ENCODE measurements at places on chromosomes 5 and 9.

DNA sequence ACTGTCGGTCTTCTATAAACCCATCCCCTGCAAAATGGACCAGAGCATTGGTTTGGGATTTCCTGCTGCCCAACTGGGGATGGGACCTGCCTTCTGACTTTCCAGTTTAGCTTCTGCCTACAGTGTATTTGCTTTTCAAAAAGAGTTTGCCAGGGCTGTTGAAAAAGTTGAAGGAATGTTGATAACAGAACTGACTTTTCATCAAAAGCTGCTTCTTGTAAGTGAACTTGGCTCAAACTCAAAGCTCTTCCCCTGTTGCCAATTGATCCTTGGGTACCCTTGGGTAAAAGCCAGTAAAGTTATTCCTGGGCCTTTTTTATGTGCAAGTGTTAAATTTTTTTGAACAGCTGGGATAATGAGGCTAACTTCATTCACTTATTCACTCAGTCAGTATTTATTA is 142.9 kb upstream of the SLC30A5 start:
- DNase-seq = no peak

DNA sequence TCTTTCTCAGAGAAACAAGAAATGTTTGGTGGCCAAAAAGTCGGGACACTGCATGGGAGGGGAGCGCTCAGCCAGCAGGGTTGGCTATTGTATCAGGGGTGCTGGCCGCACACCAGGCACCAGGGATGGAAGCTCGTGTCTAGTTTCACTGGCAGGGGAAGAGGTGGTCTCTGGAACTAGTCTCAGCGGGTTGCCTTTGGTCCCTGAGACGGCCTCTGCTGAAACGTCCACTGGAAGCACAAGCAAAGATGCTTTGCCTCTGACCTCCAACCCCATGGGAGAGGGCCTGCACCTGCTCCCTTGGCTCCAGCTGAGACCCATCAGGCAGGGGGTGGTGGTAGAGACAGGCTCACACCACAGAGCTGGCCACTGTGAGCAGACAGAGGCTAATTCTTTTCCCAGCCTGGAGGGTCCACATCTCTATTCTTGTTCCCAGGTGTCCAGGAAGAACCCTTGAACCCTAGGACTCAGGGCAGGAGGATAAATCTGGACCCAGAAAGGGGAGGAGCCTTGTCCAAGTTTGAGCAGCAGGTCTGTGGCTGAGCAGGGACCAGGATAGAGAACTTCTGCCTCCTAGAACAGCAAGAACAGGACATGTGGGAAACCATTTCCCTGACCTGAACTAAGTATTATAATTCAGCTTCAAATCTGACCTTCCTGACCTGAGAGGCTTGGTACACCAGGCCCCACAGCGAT is 102.6 kb downstream of the RGS3 start:
- DNase-seq = no peak

GRCh38 chr9:13165956-13166355 is 113.5 kb downstream of the MPDZ start:
- peak; percentile 71 for DNase-seq

DNA sequence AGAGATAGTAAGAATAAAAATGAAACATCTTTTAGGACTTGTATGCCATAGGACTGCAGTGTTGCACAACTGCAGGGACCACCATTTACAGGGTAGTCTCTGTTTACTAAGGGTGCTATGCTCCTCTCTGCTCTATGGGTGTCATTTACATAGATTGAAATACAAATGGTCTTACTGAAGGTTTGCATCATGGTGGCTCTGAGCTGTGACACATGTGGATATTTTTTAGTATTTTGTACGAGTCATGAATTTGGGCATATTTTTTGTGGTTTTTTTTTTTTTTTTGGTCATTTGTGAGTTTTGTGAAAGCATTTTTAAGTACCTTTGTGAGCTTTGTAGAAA is 47.4 kb downstream of the CSNK1G3 start:
- no peak for DNase-seq

DNA sequence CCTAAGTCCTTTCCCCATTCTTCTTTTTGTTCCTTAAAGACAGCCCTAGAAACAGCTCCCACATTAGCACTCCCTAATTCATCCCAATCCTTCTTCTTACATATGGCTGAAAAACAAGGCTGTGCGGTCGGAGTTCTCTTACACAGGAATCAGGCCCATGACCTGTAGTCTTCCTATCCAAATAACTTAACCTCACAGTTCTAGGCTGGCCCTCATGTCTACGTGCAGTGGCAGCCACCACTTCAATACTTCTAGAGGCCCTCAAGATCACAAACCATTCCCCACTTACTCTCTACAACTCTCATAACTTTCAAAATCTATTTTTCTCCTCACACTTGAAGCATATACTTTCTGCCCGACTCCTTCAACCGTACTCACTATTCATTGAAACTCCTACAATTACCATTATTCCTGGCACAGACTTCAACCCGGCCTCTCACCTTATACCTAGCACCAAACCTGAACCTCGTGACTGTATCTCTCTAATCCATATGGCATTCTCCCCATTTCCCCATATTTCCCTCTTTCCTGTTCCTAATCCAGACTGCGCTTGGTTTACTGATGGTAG is 59.3 kb downstream of the RAPGEF6 start:
- no peak for DNase-seq

GRCh38 chr9:87206064-87206661 is 258.9 kb upstream of the GAS1 start:
- DNase-seq = no peak

DNA sequence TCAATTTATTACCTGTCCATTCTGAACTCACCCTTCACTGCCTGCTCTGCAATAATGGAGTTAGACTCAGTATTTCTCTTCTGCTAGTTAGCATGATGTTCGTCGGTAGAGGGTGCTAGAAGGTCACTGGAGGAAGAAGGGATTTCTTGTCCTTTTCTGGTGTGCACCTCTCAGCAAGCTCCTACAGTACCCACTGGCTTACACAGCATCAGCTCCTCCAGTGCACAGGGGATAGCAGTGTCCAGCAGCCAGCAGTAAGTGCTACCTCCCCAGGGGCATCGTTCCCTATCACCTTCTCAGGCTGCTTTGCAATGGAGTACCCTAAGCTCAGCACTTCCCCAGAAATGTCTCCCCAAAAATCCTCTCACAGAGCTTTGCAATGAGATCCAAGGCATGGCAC is 45.9 kb upstream of the APC start:
- no peak for DNase-seq

Measured in NCI-H1105 (cell line).